ENCODE measurements at places on chromosomes 16 and 17.

DNA sequence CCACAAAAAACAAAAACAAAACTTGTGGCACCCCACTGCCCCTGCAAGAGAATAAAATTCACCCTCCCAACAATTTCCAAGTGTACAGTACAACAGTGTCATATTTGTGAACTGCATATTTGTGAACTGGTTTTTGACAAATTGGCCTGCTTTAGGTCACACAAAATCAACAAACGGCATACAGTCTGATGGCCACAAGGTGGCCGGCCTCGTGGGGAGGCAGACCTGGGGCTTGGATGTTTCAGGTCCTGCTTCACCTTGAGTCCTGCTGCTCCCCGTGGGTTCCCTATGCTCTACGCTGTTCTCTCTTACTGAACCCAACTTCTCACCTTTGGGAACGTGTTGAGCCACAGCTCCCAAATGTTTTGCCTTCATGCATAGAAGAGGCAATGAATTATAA lies 102.2 kb downstream of the CDK5R1 start:
- H3K27me3 ChIP-seq, result no peaks in the 10 kb centered on the region
- H3K36me3 ChIP-seq, result peaks cover 3% of the 10 kb centered on the region

GRCh38 chr17:59825533-59826322 lies 67.0 kb downstream of the TUBD1 start:
- H3K27ac ChIP-seq, result peak overlapping the region; percentile 98
- peak overlapping the region; percentile 83 for H3K4me3 ChIP-seq
- DNase-seq, result peak; percentile 49
- H3K36me3 ChIP-seq, result peaks cover 38% of the 10 kb centered on the region
- no peaks in the 10 kb centered on the region for H3K27me3 ChIP-seq

- no peaks in the 10 kb centered on the region for H3K27me3 ChIP-seq
- H3K4me3 ChIP-seq, result no peak overlapping the region
- peaks cover 13% of the 10 kb centered on the region for H3K36me3 ChIP-seq
- no peak for DNase-seq
Observed at GRCh38 chr17:68394608-68395331, 62.5 kb downstream of the WIPI1 start.

- H3K4me1 ChIP-seq, result peaks cover 4% of the 10 kb centered on the region
- H3K36me3 ChIP-seq, result no peaks in the 10 kb centered on the region
- peaks cover 65% of the 10 kb centered on the region for H3K27me3 ChIP-seq
- no peak overlapping the region for H3K27ac ChIP-seq
- H3K4me3 ChIP-seq, result no peak overlapping the region
Observed at GRCh38 chr17:38585056-38585917, 20.5 kb downstream of the SRCIN1 start.

- peak overlapping the region; percentile 70 for H3K27ac ChIP-seq
- no peak overlapping the region for H3K4me3 ChIP-seq
- no peaks in the 10 kb centered on the region for H3K36me3 ChIP-seq
Observed at GRCh38 chr17:64607862-64608565, 54.1 kb downstream of the SMURF2 start.

DNA sequence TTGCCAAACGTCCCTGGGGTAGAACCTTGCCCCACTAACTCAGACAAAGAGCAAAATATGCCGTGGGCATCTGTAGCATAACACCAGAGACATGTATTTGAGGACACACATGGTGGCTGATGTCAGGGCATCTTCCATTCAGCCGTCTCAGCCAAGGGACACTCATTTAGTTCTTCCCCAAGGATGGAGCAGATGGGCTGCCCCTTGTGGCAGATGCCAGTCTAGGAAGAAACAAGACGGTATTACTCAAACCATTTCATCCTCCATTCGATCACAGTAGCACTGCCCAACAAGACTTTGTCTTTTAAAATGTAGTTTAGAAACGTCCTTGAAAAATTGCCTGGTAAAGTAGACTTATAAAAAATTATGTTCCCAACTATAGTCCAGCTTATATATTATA lies 937.6 kb upstream of the EEF2KMT start:
- no peak overlapping the region for H3K4me3 ChIP-seq
- H3K27me3 ChIP-seq, result no peaks in the 10 kb centered on the region
- no peaks in the 10 kb centered on the region for H3K36me3 ChIP-seq
- no peak for DNase-seq

GRCh38 chr16:10629592-10629963 lies 49.2 kb upstream of the EMP2 start:
- H3K27me3 ChIP-seq, result peaks cover 9% of the 10 kb centered on the region
- H3K36me3 ChIP-seq, result no peaks in the 10 kb centered on the region
- DNase-seq, result no peak
- no peaks in the 10 kb centered on the region for H3K4me1 ChIP-seq
- no peak overlapping the region for H3K27ac ChIP-seq

All from activated naive CD8-positive, alpha-beta T cell treated with anti-CD3 and anti-CD28 coated beads, Interleukin-2, amount 50 U/mL, for 24 hours (primary cell).